GM12878 (cell line): ENCODE measurements at places on chromosomes 7 and 10.

DNA sequence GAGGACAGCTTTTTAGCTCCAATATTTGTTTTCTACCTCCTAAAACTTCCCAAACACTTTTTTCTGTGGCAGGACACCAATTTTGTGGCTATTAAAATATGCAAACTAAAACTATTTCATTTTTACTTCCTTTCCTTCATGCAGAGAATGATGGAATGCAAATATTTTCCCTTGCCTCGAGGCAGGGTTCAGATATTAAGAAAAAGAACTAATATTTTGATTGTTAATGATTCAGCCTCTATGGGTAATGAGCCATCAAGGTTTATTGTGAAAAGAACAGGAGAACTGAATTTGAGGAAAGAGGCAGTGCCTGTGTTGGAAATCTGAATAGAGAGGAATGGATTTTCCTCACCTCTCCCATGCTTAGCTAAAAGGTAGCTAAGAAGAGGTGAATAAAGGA is 43.1 kb upstream of the CASD1 start:
- no peak for DNase-seq

- DNase-seq = no peak
Observed at GRCh38 chr7:16684935-16685334, 39.0 kb downstream of the BZW2 start.

DNA sequence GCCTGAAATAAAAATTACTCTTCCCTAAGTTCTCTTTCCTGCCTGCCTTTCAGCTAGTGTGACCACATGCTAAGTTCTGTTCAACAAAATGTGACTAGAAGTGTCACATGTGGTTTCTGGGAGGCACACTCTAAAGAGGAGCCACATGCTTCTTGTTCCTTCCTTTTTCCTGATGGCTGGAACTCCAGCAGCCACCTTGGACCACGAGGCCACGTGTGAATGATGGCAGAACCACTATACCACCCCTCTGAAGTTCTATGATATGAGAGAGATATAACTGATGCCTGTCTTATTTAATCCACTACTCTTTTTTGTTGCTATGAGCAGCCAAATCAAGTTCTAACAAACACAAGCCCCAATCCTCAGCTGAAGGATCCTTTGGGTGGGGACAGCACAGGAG is 8.1 kb downstream of the PODXL start:
- DNase-seq = no peak

DNA sequence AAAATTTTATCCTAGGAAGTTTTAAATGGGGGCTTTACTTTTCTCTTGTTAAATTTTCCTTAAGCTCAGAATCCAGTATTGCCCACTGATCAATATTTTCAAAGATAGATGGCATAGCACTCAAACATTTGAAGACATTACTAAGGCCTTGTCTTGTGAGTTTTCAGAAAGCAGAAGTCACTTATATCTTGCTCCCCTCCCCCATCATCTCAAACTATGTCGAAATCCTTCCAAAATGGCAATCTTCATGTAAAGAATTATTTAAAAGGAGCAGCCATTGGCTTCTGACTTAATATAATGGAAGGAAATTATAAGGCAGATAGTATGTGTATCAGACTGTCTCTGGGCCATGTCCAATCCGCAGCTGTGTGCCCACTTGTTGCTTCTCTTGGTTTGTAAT is 553.5 kb upstream of the C7orf33 start:
- DNase-seq = no peak

GRCh38 chr7:71829515-71829914 is 582.6 kb downstream of the CALN1 start:
- no peak for DNase-seq

GRCh38 chr7:100247152-100247757 is 27.5 kb downstream of the PVRIG start:
- no peak for DNase-seq

- DNase-seq = no peak
Observed at GRCh38 chr7:106313966-106314365, 29.2 kb upstream of the NAMPT start.

DNA sequence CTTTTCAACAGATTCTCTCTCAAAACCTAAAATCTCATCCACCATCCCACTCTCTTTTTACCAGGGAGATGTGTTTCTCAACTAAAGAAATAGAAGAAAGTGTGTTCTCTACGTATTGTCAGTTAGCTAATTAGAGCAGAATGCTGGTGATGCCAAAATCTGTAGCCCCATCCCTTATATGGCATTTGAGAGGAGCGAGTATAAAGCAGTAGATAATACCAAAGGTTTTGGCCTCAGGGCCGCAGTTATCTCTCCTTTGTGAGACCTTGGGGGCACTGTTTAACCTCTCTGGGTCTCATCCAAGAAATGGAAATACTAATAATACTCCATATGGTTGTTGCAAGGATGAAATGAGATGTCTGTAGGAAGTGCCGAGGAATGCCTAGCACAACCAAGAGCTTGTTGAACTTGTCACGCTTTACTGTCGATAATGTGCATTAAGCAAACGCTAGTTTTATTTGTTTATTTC is 456 bp upstream of the DLD start:
- no peak for DNase-seq

DNA sequence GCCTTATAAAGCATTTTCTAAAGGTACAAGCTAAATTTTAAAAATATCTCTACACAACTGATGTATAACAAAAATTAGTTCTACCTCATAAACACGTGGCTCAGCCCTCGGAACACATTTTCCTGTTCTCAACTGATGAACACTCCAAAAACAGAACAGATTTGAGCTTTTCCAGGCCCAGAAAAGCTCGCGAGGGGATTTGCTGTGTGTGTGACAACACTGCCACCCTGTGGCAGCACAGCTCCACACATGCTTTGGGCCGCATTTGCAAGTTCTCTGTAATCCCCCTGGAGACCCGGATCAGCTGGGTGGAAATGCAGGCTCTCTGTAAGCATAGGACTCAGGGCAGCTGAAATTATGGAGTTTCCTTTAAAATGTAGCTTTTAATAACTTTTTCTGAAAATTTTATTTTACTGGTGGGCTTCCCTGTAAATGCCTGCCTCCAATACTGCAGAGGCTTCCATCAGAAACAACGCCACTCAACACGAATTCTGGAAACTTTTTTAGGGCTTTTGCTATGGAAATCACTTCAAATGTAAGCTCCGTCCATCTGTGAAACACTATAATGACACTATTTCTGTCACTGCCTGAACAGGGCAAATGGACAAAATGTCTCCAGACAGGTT is 155.5 kb downstream of the COBL start:
- DNase-seq = no peak

- no peak for DNase-seq
Observed at GRCh38 chr10:48798481-48799254, 114.0 kb downstream of the WDFY4 start.

DNA sequence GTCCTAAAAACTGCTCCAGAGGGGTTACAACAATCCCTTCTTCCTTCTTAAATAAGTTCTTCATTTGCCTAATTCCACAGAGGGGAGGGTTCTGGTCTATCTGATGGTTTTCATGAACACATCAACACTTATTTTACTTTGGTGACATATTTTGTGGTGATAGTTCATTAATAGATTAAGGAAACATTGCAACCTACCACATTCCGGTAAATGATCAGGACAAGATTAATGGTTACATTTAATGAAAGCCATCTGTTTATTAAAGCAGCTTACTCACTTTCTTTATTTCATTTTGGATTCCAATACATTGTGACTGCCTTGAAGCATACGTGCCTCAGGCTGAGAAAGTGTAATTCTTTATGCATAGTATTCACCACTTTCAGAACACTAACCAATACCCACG is 101.0 kb downstream of the SKIDA1 start:
- no peak for DNase-seq

- no peak for DNase-seq
Observed at GRCh38 chr10:29435809-29436501, 147.1 kb downstream of the LYZL1 start.

- no peak for DNase-seq
Observed at GRCh38 chr10:91416339-91416855, 6.3 kb downstream of the HECTD2 start.

DNA sequence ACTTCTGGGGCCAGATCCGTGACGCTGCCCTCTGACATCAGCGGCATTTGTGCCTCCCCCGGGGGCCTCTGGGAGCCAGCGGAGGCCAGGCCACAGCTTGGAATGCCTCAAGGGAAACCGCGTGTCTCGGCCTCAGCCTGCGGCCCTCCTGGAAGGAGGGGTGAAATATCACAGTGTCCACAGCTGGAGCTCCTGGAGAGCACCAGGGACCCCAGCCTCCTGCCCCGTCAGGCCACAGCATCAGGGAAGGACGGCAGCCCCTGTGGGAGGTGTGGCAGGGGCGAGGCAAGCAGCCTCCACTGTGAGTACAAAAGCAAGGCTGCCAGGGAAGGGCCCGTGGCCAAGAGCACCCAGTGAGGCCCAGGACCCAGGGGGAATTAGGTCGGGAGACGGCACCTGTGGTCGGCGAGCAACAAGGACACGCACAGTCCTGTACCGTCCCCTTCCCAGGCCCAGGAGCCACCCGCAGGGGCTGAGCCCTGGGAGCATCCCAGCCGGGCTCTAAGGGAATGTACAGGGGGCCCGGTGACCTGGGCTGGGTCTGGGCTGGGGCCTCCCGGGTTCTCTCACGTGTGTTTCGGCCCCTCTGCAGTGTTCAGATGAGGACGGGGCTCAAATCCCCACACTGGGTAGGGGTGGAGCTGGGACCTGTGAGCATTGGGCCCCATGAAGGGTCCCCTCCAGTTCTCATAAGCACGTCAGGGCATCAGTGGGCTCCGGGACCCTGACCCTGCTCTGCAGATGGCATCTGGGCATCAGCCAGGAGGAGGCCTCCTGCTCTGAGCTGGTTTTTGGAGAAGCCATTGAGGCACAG is 18.7 kb upstream of the KNDC1 start:
- DNase-seq = no peak

DNA sequence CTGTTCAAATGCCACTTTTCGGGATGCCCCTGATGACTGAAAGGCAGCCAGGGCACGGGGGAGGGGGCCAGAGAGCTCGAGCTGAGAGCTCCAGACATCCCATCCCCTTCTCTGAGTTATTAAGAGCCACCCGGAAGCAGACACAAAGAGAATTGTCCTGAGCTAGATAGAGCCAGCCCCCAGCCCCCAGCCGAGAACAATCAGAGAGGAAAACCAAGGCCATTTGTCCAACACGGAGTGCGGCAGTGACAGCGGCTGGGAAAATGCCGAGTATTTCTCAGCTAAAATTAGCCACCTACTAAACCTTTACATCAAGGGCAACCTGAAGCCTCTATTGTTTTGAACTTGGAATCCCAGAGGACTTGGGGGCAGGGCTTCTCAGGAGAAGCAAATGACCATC is 51.0 kb downstream of the UNC5B start:
- DNase-seq = no peak

DNA sequence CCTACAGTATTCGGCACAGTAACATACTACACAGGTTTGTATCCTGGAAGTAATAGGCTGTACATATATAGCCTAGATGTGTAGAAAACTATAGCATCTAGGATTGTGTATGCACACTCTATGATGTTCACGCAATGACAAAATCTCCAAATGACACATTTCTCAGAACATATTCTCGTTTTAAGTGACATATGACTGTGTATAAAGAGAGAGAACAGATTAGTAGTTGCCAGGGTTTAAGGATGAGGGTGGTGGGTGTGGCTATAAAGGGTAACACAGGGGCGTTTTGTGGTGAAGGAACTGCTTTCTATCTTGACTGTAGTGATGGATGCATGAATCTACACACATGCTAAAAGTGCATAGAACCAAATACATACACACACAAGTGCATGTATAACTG is 101.2 kb downstream of the ARL4A start:
- no peak for DNase-seq

DNA sequence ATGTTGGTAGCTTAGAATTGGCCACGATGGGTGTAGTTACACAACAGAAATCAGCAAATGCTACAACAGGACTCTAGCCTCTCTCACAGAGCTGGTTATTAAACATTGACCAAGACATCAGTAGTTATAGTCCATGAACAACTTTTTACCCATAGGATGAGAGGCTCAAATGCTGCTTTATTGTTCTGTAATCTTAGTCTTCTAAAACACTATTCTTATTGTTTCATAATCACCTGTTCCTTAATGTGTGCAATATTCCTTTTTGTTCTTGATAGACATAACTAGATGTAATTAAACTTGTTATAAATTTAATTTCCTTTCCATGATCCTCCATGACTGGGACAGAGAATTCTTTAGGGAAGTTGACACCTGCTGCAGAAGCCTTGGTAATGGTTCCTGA is 356.9 kb downstream of the EXOC4 start:
- DNase-seq = no peak

GRCh38 chr7:121187676-121188075 is 141.1 kb upstream of the WNT16 start:
- DNase-seq = no peak
